ENCODE measurements at places on chromosomes 7 and 10.
A peak's percentile ranks its signal among the peaks of the same experiment; 100 is the strongest.

DNA sequence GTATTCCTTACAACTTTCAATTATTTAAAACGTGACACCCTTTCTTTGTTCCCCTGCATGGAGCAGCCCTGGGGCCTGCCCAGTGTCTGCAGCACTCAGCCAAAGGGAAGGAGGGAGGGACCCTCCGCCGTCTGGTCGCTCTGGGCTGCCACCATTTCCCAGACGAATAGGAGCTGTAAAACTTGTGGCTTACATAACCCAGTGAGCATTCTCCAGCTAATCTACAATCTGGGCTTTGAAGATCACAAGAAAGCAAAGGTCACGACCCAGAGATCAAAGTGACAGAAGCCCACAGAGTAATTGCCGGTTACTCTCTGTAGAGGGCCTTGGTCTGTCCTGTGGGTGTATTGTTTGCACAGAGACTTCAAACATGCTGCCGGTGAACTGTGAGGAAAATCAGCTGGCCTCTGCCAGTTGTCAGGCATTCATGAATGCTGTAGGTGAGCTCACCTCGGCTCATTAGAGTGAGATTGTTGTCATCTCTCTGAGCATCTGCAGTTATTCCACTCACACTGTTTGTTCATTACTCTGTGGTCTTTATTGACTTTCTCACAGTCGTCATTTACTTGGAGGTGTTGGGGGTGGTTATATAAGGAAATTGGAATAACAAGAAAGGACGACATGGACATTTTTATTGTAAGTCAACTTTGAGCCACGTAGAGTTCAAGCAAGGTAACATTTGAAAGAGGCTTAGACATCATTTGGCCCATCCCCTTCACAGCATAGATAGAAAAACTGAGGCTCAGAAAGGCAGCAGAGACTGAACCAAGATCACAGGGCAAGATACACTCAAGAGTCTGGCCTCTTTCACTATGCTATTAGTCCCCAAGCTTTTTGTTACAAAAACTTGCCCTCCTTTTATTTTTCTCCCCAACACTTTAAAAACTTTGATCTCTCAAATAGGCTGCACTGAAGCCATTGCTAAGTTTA lies 619.8 kb downstream of the LRMDA start:
- DNase-seq: no peak

DNA sequence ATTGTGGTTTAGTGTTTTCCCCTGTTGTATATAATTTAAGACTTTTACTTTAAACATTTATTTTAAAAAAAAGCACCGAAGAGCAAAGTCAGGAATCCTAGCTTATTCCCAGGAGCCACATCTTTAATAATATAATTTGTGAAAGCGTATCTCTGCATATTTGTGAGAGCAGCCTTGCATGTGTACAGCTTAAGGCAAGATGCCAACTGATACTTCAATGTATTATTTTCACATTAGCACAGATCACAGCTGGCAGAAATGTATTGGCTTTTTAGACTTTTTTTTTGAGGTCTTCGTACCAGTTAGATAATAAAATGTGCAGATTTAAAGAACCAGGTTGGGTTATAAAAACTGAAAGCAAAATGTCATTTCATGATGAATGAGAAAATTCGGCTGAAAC lies 845.7 kb upstream of the POT1 start:
- no peak for DNase-seq

GRCh38 chr7:34371922-34372321 lies 286.1 kb upstream of the NPSR1 start:
- DNase-seq: no peak

DNA sequence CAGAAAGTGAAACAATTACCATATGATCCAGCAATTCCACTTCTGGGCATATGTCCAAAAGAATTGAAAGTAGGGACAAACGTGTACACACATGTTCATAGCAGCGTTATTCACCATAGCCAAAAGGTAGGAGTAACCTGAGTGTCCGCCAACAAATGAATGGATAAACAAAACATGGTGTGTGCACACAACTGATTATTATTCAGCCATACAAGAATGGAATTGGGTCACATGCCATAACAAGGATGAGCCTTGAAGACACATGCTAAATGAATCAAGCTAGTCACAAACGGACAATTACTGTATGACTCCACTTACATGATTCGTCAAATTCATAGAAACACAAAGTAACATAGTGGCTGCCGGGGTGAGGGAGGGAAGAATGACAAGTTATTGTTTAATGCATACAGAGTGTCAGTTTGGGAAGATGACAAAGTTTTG lies 4.1 kb upstream of the OIT3 start:
- DNase-seq: peak; percentile 22

DNA sequence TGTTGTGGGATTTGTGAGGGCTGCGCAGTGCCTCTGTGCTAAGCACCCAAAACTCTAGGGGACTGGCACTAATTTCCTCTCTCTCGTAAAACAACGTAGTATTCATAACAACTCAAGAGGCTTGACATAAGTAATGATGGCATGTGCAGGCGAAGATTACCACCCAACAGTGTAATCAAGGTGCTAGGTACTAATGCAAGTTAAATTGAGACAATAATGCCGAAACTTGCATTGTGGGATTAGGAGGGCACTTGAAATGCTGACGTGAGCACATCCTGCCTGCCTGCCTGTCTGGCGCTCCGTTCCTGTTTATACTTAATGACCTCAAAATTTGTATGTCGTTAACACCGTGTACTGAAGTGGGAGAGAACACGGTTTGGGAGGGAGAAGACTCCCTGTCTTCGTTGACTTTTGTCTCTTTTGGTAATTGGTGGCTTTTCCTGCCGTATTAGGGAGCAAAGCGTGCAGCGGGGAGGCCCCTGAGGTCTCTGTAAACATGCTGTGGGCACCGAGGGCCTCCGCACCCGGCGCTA lies 139.0 kb downstream of the MGMT start:
- no peak for DNase-seq

DNA sequence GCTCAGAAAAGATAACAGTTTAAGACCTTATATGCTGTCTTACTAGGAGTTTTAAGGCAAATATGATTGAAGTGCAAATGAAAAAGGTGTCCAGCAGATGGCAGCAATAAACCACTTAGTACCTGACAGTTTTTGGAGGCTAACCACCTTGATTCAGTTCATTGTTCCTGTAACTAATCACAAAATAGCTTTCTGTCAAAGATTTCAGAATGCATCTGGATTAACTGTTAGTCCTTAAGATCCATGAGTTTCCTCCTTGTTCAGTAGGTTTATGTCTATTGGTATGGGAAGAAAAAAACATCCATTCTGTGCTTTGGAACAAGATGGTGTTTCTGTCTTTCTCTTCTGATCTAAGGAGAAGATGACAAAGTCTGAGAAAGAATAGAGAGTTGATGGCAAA lies 46.6 kb downstream of the CCSER2 start:
- peak; percentile 81 for DNase-seq

DNA sequence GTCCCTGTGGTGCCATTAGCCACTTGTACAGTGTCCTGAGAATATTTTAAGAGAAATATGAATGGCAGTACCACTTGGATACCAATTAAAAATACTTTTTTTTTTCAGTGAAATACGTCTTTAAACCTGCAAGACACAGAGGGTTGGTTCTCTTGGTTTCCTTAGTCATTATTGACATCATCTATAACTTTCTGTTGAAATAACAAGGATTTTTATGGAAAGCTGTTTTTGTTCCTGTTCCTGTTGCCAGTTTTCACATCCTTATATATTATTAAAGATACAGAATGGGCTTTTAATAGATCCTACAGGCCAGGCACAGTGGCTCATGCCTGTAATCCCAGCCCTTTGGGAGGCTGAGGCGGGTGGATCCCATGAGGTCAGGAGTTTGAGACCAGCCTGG lies 579.9 kb downstream of the AUTS2 start:
- DNase-seq: no peak

DNA sequence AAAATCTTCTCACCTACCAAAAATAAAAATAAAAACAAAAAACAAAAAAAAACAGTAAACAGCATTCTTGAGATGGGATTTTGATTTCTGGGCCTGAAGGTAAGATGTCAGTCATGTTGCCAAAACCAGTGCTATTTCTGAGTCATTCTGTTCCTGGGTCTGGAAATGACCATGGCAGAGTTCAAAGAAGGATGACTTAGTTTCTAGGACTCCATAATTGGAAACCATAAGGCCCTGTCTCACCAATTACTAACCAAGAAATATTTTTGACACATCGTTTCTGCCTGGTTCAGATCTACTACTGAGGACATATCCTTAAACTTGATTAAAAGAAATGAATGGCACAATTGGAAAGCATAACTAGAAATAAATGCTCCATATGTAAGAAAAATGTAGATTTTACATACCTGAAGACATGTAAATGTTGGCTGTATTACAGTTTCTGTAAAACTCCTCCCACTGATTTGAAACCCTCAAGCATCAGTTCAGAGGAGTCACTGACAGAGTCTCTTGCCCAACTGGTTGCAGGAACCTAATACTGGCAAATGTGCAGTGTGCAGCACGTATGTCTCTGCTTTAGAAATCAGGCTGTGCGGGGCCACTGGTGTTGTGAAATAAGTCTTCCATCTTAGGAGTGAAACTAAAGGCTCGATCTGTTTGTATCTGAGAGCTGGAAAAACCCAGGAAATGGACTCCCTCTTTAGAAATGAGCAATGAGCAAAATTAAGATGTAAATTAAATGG lies 84.8 kb upstream of the EGR2 start:
- no peak for DNase-seq

GRCh38 chr7:81973117-81973516 lies 203.3 kb upstream of the HGF start:
- no peak for DNase-seq

DNA sequence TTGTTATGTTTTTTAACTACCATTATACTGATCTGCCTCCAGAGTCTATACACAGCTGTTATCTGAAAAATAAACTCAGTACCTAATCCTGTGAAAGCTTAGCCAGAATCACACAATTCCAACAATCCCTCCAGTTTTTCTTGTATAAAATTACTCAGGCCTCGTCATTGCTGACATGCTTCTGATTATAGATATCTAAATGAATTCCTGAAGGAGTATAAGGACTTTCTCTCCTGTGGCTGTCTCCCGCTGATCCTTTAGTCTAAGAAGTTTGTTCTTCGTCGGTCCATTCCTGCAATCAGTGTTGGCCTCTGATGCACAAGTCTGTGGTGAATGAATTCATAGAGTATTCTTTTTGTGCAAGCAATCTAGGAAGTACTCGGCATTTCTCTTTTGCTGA lies 288.9 kb upstream of the SEMA3C start:
- DNase-seq: peak; percentile 84

- no peak for DNase-seq
These were observed 151.3 kb upstream of the ADO start for GRCh38 chr10:62653254-62653653.
